ENCODE measurements at places on chromosomes 16 and 17. TPM values are rescaled to one million over a fixed set of nuclear protein-coding genes. Genes with fewer than 3 reads are reported as not detected.

Gene ZNF205
- 27.0 TPM for total RNA-seq

Gene SLC16A11
- total RNA-seq = not detected

Gene FAM20A
- total RNA-seq = 0.17 TPM

Gene GLTPD2
- 0.98 TPM for total RNA-seq

Gene ZNF597
- total RNA-seq = not detected

Gene CSH2
- total RNA-seq = not detected

Gene CD300E
- not detected for total RNA-seq

Gene TRPV3
- 3.6 TPM for total RNA-seq

Gene CLEC10A
- total RNA-seq = not detected

Gene COL1A1
- total RNA-seq = 30.6 TPM

Gene NUBP1
- 49.3 TPM for total RNA-seq

Gene EPN3
- 20.5 TPM for total RNA-seq

Gene PLK1
- 58.6 TPM for total RNA-seq

Gene DLX4
- 0.44 TPM for total RNA-seq

Gene TBC1D3G
- not detected for total RNA-seq

Gene ATXN2L
- total RNA-seq = 65.8 TPM

Gene BRICD5
- 2.1 TPM for total RNA-seq

Gene SRL
- total RNA-seq = not detected

GRCh38 chr16:67040906-67041305 is 12.0 kb downstream of the CBFB start:
- no peak for DNase-seq

- DNase-seq = no peak
Measured at GRCh38 chr16:83298541-83298940, 509.2 kb upstream of the HSBP1 start.

DNA sequence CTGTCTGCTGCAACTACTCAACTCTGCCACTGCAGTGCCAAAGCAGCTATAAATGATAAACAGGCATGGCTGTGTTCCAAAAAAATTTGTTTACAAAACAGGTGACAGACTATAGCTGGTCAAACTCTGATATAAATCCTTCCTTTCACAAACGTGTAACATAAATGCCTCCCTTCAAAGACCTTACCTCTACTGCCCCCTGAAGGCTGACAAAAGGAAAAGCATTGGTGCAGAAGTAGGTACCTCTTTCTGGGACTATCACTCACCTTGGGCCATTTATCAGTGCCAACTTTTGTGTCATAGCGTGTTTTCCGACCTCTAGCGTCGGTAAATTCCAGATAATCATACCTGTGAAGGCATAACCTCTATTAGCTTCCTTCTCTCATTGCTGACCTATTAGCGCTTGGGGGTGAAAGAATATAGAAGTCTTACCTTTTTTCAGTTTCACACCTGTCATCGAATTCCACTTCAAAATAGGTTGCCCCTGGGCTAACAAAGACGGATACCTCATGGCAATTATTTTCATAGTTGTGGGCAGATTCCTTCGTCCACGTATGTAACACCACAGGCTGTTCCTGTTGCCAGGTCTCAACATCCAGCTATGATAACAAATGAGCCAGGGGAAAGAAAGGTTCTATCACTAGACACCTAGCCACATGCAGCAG is 67.9 kb downstream of the ZZEF1 start:
- peak; percentile 51 for DNase-seq

GRCh38 chr17:62653002-62653825 is 25.7 kb downstream of the MRC2 start:
- peak; percentile 68 for DNase-seq

- no peak for DNase-seq
Measured at GRCh38 chr16:66850115-66850815, 6.1 kb downstream of the CA7 start.

DNA sequence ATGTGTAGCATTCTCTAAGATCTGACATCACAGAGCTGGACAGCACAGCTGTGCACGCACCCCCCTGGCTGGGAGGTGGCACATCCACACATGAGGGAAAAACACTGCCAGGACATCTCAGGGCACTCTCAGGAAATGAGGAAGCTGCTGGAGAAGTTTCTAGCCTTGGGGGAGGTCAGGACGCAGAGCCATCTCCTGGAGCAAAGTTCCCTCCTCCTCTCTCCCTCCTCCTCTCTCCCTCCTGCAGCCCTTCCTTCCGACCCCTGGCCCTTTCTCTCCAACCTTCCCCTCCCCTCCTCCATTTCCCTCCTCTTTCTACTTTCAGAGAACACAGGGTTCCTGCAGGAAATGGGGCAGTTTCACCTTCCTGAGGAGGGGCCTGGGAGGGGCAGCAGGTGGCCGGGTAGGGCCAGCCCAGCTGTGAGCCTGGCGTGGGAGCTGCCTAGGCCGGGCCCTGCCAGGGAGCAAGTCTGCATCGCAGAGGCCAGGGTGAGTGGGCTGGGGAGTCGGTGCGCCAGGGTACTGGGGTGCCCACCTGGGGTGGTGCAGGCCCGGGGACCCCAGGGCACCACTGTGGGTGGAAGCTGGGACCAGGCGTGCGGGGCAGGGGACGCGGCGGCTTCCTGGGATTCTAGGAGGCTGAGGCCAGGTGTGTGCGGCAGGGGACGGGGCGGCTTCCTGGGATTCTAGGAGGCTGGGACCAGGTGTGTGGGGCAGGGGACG is at the start of gene DPEP1:
TSS of gene DPEP1 (plus strand) at position 412 of the 723 bp plus-strand sequence. CDS start 16,769 bp downstream, outside the sequence.
- no peak for DNase-seq

DNA sequence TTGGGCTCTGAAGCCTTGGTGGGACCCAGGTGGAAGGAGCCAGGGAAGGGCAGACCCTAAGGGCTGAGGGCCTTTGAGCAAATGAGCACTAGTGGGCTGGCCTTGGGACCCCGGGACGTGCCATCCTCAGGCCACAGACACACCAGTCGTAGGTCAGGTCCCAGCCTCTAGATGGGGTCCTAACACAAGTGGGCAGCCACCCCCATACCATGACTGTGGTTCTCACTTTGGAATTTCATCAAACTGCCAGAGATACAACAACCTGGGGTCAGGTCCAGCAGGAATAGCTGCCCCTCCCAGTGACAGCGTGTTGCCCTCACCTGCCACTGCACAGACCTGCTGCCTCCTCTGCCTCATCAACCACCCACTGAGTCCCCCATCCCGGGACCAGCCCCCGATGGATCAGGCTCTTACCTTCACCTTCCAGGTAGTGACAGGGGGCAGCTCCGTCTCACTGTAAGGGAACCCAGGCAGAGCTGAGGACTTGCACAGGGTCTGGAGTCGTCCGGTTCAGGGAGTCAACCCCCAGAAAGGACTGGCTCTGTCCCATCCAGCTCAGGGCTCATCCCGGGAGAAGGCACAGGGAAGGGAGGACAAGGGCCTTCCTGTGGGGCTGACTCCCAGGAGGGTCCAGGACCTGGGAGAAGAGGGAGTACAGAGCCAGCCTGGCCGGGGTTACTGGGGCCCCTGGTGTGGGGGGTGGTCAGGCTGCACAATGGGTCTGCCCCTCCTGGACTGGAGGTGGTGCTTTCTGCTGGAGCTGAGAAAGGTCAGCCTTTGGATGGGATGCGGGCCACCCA is 40.0 kb downstream of the LGALS9 start:
- DNase-seq = no peak

DNA sequence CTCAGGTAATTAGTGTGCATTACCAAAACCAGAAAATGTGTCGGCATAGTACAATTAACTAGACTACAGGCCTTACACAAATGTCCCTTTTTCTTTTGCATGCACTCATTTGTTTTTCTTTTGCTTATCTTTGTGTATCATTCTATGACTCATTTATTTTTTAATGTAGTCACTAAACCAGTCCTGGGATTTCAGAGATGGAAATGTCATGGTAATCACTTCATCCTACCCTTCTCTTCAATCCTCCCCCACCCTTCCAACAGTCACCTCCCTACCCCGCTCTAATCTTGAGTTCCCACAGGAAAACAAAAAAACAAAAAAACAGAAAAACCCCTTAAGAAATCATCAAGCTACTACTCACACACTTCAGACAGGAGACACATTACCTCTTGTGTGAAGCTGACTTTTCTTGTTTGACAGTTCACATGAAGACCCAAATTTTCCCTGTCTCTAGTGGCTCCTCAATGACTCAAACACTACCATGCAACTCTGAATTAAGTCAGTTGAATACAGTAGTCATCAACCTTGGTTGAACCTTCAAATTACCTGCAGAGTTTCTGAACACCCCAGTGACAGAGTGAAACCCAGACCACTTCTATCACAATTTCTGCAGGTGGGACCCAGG is 242.4 kb upstream of the SALL1 start:
- DNase-seq = peak; percentile 1

- DNase-seq = no peak
Measured at GRCh38 chr16:11672206-11673090, 4.2 kb downstream of the SNN start.

DNA sequence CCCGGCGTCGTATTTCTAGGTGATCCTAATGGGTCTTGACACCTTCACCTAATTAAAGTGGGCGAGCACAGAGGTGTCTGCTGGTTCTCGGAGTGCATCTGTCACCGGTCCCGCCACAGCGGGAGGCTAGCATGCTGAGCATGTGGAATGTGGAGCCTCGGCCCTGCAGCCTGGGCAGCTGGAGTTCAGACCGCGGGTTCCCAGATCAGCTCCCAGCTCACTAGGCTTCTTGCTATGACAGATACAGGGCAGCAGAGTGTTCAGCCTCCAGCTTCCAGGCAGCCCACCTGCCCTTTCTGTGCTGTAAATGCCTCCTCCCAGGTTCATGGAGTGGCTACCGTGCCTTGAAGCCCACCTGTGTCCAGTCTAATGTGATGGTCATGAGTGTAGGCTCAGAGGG is 166.7 kb downstream of the CPPED1 start:
- no peak for DNase-seq

- peak; percentile 73 for DNase-seq
Measured at GRCh38 chr16:64153718-64154117, 968.1 kb downstream of the CDH11 start.

GRCh38 chr16:14186795-14187221 is 115.7 kb downstream of the MRTFB start:
- no peak for DNase-seq

DNA sequence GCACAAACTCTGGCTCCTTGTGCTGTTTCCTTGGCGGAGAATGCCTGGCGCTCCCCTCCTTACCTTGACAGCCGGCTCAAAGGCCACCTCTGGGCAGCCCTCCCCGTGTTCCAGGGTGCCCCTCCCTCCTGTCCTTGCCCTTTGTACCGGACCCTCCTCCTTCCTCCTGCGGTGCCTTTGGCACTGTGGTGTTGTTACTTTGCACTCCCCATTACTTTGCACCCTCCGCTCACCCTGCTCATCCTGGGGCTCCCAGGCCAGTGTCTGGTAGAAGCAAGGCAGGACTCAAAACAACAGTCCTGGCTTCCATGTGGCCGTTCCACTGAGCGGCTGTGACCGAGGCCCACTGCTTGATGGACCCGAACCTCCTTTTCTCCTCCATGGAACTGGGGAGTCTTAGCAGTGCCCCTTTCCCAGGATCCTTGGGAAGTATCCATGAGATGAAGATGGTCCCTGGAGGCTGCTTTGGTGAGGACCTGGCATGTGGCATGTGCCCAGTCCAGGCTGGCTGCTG is 147.8 kb downstream of the CMIP start:
- no peak for DNase-seq

- DNase-seq = no peak
Measured at GRCh38 chr17:30495586-30495985, 18.4 kb downstream of the GOSR1 start.

- DNase-seq = no peak
Measured at GRCh38 chr16:55628306-55628968, 27.4 kb upstream of the SLC6A2 start.

DNA sequence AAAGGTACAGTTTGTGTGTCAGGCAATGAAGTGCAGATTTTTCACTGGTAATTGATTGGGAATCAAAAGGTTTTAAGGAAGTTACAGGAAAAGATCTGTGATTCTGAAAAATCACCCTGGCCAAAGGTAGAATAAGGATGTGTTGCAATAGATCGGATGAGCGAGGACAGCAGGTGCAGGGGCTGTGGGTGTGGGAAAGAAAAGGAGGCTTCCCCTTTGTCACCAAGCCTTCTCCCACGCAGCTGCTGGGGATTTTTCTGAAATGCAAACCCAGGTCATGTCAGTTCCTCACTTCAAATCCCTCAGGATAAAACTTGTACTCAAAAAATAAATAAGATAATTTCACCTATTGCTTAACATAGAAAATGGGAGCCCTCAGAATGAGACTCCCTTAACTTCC is 47.9 kb upstream of the ARHGAP17 start:
- no peak for DNase-seq

- DNase-seq = no peak
Measured at GRCh38 chr17:20085283-20085845, 76.2 kb downstream of the SPECC1 start.

DNA sequence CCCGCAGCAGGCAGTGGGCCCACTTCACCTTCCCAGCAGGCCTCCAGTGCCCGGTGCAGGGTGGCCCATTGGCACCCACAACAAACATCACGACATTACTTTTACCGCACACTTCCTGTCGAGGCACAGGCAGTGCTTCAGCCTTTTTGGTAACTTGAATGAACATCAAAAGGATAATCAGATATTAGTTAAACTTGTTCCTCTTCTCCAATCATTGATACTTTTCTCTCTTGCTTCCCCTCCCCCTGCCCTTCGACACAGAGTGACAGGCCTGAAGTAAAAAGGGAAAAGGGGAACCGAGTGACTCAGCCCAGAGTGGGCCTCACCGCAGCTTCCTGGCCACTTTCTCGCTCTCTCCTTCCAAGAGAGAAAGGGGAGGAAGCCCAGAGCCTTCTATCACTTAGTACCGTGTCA is 507.0 kb downstream of the MAF start:
- DNase-seq = no peak

GRCh38 chr16:74846714-74847113 is 72.1 kb upstream of the FA2H start:
- DNase-seq = no peak

DNA sequence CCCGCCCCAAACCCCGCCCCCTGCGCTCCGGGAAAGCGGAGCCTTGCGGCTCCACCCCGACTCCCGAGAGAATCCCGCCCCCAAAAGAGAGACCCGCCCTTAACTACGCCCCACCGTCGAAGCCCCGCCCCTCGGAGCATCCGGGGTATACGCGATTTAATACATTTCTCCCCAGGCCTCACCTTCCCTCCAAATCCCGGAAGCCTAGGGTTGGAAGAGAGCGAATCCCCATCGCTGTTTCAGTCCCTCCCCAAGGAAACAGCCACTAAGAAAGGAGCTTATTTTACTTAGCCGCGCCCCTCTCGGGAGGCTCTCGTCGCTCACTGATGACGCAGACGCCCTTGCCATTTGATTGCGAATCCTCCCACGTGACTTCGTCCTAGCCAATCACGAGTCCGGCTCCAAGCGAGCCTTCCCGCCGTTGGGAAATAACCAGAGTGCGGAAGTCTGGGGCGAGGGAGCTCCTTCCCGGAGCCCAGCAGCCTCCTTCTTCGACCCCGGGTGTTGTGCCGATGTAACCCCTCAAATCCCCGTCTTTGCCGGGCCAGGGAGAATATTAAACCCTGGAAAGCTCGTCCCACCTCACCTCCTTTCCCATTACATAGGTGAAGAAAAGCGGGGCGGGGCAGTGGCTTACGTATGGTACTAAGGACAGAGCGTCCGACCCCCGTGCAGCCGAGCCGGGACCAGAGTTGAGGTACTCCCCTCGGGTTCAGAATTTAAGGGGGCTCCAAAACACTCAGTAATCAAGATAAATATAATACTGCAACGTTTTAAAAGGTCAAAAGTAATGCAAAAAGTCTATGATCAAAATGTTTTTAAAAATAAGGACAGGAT is 461 bp upstream of the FDXR start:
- DNase-seq = peak; percentile 100

GRCh38 chr16:59249011-59249410 is 514.9 kb upstream of the GOT2 start:
- no peak for DNase-seq

GRCh38 chr16:3669082-3669481 is 14.6 kb downstream of the DNASE1 start:
- no peak for DNase-seq

All from PC-3 (cell line).